ENCODE measurements at places on chromosomes 11 and 22. TPM values are rescaled to one million over a fixed set of nuclear protein-coding genes. Genes with fewer than 3 reads are reported as not detected.

CHRNA10 gene
- 0.56 TPM for total RNA-seq

PLA2G6 gene
- total RNA-seq: 11.9 TPM

LRRC4C gene
- total RNA-seq: 0.06 TPM

ACCSL gene
- total RNA-seq: not detected

RFPL3 gene
- not detected for total RNA-seq

CDC42EP2 gene
- 6.5 TPM for total RNA-seq

SHISAL1 gene
- total RNA-seq: 0.61 TPM

SCN4B gene
- total RNA-seq: 2.3 TPM

OR52I1 gene
- total RNA-seq: not detected

SLC22A12 gene
- not detected for total RNA-seq

MS4A7 gene
- 11.3 TPM for total RNA-seq

DNA sequence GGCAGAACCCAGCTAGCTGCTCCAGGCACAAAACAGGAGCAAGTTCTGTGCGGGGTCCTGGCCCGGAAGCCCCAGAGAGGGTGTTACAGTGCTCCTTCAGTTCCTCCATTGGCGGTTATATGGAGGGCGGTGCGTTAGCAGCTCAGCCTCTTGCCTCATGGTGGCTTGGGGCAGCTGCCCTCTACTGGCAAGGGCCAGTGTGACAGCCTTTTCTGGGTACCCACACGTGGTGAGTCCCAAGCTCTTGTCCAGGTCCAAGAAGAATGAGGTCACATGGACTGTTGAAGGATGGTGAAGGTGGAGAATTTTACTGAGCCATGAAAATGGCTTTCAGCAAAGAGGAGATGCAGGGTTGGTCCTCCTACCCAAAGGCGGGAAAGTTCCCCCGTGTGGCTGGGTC lies 100.5 kb downstream of the WT1 start:
- no peak for DNase-seq

DNA sequence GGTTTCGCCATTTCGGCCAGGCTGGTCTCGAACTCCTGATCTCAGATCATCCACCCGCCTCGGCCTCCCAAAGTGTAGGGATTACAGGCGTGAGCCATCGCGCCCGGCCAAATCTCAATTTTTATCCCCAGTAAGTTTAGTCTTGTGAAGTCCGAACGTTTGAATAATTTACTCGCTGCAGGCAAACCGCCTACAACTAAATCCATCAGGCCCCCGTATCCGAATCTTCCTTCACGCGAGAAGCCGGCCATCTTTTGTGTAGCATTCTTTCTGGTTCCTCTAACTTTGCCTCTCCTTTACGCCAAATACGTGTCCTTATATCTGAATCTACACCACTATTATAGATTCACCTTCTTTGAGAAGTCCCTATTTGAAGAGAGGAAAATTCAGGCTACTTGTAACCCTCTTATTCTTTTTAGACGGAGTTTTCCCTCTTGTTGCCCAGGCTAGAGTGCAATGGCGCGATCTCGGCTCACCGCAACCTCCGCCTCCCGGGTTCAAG lies 581 bp upstream of the EIF3L start:
- DNase-seq: no peak

GRCh38 chr11:104011044-104011443 lies 25.4 kb upstream of the DDI1 start:
- no peak for DNase-seq

DNA sequence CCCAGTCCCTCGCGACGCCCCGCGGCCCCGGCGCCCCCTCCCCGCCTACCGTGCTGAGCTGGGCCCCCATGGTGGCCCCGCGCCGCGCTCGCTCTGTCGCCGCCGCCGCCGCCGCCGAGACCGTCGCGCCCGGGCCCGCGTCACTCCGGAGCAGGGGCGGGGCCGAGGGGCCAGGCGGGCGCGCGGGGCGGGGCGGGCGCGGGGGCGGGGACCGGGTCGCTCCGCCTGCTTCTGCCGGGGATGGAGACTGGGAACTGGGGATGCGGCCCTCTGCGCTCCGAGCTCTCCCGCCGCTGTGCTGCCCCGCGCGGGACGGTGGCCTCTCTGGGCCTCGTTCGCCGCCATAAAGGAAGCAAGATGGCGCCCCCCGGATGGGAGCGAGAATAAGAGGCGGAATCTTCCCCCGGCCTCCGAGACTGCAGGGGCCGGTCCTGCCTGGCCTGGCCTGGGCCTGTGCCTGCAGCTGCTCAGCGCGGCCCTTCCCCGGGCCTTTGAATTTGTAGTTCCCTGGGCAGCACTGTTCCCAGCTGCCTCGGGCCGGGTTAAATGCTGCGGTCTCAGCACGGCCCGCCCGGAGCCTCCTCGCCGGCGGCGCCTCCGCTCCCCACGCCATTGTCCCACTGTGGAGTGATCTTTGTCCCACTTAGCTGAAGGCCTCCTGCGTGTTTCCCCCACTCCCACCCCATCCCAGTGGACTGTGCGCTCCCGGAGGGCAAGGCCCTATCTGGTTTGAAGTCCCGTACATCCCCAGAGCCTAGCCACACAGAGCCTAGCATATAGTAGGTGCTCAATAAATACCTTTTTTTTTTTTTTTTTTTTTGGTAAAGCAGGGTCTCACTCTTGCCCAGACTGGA lies at the start of gene CYB5R3:
Gene CYB5R3 (minus strand): TSS at position 147 of the 854 bp plus-strand sequence. CDS start 77 bp downstream, at position 70.
- DNase-seq: peak; percentile 89

GRCh38 chr22:43796567-43796966 lies 15.5 kb downstream of the EFCAB6 start:
- no peak for DNase-seq

DNA sequence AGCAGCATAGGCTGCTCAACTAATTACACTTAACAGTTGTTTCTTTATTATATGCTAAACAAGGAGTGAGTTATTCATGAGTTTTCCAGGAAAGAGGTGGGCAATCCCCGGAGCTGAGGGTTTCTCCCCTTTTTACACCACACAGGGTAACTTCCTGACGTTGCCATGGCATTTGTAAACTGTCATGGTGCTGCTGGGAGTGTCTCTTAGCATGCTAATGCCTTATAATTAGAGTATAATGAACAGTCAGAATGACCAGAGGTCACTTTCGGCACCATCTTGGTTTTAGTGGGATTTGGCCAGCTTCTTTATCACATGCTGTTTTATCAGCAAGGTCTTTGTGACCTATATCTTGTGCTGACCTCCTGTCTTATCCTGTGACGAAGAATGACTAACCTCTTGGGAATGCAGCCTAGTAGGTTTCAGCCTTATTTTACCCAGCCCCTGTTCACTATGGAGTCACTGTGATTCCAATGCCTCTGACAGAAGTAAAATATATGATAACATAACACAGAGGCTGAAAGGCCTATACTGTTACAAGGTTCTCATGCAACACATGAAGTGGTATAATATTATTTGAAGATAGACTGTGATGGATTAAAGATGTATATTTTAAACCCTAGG lies 41.3 kb upstream of the RDX start:
- DNase-seq: no peak

GRCh38 chr11:129992161-129992944 lies 10.3 kb downstream of the PRDM10 start:
- DNase-seq: peak; percentile 74

GRCh38 chr22:44666207-44666585 lies 35.8 kb upstream of the PRR5 start:
- DNase-seq: no peak

GRCh38 chr22:47153854-47154525 lies 391.5 kb downstream of the TBC1D22A start:
- DNase-seq: no peak

- DNase-seq: no peak
Measured at GRCh38 chr11:122115524-122116379, at the start of gene BLID. Gene BLID, minus strand, starts transcription at chr11:122116215. Its CDS starts 293 bp downstream, at chr11:122115922.

- no peak for DNase-seq
Measured at GRCh38 chr11:103907548-103908455, 128.6 kb upstream of the DDI1 start.

- no peak for DNase-seq
Measured at GRCh38 chr11:19499026-19499669, 213.5 kb upstream of the NAV2 start.

DNA sequence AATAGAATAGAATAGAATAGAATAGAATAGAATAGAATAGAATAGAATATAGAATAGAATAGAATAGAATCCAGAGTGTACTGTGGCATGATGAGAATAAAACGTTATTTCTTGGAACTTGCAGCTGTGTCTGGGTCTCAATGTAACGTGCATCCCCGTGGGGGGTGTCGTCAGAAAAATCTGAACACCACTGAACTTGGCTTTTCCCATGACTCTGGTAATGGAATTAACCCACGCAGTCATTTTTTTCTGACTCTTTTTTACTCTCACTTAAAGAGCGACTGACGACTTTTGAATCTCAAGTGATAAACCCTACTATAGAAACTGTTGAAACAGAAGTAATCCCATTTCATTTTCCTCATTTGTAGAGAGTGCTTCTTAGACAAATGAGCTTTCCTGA lies 92.4 kb upstream of the BID start:
- DNase-seq: no peak

GRCh38 chr11:118224511-118225188 lies at the start of gene JAML:
Gene JAML, minus strand, starts transcription at chr11:118225011. Its CDS starts 10,145 bp downstream, at chr11:118214866.
- DNase-seq: no peak

DNA sequence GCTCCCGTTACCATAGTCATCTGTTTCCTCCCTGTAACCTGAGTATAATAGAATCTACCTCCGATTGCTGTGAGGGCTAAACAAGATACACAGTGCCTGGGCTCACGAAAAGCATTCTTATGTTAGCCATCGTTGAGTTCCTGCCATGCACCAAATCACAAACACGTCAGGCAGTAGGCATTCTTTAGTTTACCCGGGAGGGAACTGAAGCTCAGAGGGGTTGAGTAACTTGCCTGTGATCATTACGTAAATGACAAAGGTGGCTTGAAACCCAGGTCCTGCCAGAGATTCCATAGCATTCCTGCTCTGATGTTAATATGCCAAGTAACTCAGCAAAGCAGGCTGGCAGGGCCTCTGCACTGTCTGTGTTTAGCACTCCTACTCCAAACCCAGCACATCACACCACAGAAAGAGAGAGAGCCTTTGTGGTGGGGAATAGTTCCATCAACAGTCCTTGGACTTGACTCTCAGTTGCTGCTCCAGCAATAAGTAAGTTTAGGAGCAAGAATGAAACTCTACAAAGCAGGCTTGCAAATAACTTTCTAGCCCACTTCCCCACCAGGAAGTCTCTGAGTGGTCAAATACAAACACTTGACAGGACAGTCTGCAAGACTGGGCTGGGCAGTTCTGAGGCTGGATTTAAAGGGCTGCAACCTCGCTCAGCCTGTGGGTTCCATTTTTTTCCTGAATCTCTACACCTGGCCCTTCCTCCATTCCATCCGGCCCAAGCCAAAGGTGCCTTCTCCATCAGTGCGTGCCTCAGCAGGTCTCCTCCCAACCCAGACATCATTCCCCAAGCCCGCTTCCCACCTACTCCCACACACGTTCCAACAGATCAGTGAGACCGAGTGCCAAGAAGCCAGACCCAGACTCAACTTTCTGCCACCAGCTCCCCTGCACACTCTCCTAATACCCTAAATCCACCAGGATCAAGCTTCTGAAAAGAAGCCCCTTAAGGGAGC lies 1.1 kb downstream of the SCN2B start:
- DNase-seq: no peak

DNA sequence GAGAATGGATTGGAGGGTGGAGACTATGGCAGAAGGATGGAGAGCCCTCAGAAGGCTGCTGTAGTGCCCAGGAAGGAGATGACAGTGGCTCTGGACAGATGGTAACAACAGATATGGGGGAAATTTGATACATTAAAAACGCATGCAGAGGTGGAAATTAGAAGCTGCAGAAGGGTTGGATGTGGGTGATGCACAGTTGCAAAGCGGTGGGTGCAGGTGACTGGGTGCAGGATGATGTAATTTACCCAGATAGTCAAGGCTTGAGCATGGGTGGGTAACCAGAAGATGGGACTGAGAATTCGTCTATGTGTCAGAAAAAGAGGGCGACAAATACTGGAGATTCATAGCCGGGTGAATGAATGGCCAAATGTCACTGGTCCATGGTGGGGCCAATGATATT lies 570.3 kb downstream of the MN1 start:
- no peak for DNase-seq

DNA sequence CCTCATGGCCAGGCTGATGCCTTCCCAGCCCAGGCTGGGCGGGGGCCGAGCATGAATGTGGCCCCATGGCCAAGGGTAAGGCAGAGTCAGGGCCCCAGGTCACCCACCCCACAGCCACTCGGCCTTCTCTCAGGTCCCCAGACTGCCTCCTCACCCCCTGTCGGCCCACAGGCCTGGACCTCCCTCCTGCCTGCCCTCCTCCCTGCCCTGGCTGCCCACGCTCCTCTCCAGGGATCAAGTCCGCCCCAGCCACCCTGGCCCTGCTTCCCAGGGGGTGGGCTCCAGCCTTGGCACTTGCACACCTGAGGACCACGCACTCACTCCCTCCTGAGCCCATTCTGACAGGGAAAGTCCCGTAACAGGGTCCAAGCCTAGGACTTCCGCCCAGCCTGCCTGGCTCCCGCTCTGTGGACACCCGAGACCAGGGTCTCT lies 37.8 kb upstream of the TH start:
- DNase-seq: peak; percentile 11

GRCh38 chr11:83002053-83002452 lies 69.6 kb downstream of the RAB30 start:
- DNase-seq: no peak

DNA sequence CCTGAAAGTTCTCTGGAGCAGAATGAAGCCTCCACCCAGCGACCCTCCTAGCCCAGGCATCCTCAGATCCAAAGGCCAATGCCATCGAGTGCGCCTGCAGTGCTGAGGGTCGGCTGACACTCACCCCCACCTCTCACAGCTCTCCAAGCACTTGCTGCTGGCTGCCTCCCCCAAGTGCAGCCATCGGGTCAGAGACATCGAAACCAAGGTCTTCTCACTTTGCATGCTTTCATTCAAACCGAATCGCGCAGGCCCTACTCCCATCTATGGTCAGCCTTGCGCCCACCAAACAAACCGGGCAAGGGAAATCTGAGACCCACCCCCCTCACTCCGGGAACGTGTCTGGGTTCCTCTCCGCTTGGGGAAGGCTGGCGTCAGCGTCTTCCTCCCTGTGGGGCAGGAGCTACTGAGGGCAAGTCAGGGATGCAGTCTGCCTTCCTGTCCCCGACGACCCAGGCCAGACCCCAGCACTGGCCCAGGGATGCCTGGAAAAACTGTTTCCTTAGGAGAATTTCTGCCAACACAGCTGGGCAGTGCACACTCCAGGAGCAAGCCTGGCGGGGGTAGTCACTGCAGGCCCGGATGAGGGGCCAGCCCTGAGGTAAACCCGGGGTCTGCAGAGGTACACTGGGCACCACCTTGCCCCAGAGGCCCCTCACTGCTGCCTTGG lies 7.0 kb downstream of the WNT7B start:
- DNase-seq: no peak

GRCh38 chr11:20364341-20364792 lies 853 bp downstream of the HTATIP2 start:
- DNase-seq: no peak

GRCh38 chr11:504053-504993 lies 2.7 kb downstream of the RNH1 start:
- DNase-seq: peak; percentile 54

DNA sequence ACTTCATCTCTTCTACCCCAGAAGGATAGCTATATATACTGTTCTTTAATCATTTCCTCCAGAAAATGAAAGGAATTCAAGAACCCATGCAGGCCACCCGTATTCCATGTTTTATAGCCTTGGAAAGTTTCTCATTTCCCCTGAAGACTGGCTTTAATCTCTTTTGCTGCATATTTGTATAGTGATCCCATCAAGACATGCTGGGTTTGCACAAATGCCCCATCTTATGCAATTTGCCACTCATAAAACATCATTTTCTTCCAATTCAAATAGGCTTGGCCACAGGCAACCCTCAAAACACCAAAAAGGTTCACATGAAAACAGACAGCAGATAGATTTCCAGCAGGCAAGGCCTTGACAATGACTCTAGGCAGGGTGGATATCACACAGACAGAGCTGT lies 28.3 kb upstream of the APOA1 start:
- DNase-seq: no peak

- peak; percentile 23 for DNase-seq
Measured at GRCh38 chr11:61955422-61956135, 5.4 kb downstream of the BEST1 start.

GRCh38 chr22:42396621-42397331 lies 35.4 kb downstream of the NFAM1 start:
- peak; percentile 50 for DNase-seq
